ENCODE measurements at places on chromosomes 4 and X.
A peak's percentile ranks its signal among the peaks of the same experiment; 100 is the strongest.

GRCh38 chrX:132986556-132986955, 28.1 kb upstream of the HS6ST2 start:
- no peak for DNase-seq

DNA sequence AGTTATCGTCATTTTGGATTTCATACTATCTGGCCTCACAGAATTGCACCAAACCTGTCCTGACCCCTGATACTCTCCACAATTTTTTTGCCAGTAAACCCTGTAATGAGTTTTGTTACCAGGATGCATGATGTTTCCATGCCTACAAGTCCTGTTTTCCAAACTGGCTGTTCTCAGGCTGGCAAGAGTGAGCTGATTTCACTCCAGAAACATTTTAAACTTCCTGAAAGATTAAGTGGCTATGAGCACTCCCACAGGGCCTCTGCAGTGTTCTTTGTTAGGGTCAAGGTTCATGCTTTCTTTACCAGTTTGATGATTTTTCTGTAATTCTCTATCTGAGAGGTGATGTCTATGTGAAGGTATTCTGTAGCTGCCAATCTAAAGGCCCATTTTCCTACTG, 31.7 kb upstream of the PDLIM3 start:
- no peak for DNase-seq

GRCh38 chr4:19074036-19074435, 1052.5 kb upstream of the LCORL start:
- no peak for DNase-seq

- no peak for DNase-seq
Measured at GRCh38 chr4:182877326-182877883, 39.8 kb downstream of the DCTD start.

GRCh38 chr4:212438-213188, 88.3 kb downstream of the ZNF718 start:
- no peak for DNase-seq

DNA sequence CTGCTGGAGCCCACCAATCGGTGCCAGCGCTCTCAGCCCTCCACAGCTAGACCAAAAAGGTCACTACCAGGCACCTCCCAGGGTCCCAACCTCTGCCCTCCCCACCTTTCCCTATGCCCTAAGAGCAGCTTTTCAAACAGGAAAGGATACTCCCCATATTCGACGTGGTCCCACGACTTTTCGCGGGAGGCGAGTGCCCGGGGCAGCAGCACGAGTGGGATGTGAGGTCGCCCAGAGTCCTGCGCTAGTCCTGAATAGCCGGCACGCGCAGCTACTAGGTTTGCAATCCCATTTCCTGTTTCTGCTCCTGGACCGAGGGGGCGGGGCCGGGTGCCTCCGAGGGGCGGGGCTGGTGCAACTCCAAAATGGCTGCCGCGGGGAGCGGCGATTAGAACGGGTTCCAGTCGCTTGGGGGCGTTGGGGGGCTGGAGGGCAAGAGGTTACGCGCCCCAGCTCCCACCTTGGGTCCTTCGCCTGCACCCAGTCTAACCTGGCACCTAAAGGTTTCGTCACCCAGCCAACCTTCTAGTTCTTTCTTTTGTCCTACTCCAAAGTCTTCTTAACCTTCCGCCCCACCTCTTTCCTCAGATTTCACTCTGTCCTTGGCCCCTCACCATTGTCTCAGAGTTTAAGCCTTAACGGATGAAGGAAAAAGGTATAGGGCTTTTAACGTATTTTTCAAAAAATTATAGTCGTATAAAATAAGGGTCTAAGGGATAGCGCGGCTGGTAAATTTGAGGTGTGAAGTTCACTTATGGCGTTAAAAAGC, 85.0 kb upstream of the TENT5D start:
- DNase-seq = peak; percentile 23

- DNase-seq = peak; percentile 68
Measured at GRCh38 chrX:37349221-37350033, at the start of gene PRRG1. Gene PRRG1, plus strand, starts transcription at chrX:37349364. Its CDS starts 56,886 bp downstream, at chrX:37406250.

- peak; percentile 29 for DNase-seq
Measured at GRCh38 chr4:138832563-138832962, 183.0 kb upstream of the NOCT start.

GRCh38 chr4:143356493-143356892, 19.8 kb downstream of the GAB1 start:
- DNase-seq = no peak

DNA sequence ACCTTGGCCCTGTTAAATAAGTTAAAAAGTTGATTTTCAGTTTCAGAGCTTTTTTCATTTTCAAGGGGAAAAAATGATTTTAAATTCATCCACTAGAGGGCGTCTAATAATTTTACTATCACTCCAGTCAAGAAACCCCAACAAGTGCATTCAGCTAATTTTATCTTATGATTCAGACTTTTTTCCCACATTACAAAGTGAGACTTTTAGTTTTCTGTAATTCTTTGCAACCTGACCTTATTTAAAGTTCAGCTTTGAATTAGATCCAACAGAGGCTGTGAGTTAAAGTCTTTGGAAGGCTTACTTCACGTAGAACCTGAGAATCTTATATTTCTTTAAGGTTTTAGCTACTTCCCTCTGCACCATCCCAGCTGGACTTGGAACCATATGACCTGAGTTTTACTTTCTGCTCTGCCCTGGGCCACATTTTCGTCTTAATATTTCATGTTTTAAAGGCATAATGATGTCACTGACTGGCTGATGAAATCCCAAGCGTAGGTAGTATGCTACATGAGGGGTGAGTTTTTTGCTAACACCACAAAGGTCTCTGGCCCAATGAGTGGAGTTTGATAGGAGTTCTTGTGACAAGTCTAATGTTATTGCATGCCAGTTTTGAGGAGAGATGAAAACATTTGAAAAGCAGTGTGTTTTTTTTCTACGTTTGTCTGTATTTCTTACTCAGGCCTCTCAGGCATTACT, 7.2 kb downstream of the GNRHR start:
- DNase-seq = peak; percentile 2

DNA sequence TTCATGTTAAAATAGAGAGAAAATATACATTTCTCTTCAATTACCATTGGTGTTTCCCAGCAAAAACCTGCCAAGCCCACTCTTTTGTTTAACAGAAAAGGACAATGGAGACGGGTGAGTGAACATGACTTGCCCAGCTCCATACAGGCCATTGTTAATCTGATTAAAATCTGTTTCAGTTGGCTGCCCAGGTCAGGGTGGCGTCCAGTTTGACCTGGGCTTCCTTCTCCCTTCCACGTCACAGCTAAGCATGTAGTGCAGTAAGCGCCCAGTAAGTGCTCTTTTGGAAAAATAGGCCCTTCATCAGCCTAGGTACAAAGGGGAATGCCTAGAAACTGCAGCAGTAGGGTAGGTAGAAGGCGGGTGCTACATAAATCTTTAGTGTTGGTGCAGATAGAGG, 1.5 kb upstream of the PORCN start:
- no peak for DNase-seq

DNA sequence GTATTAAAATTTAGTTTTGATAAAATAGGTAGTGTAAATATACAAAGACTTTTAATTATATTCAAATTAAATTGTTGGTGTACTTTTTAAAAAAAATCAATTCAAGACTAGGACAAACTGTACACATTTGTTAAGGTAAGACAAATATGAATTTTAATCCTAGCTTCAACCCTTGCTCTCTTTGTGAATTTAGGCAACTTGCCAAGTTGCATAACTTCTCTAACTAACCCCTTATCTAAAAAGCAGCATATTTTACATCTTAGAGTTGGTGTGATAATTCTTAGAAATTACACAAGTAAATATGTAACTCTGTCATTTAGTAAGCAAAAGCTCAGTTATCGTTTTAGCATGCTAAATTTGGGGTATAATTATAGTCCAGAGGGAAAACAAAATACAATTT, 78.1 kb upstream of the FSTL5 start:
- no peak for DNase-seq

DNA sequence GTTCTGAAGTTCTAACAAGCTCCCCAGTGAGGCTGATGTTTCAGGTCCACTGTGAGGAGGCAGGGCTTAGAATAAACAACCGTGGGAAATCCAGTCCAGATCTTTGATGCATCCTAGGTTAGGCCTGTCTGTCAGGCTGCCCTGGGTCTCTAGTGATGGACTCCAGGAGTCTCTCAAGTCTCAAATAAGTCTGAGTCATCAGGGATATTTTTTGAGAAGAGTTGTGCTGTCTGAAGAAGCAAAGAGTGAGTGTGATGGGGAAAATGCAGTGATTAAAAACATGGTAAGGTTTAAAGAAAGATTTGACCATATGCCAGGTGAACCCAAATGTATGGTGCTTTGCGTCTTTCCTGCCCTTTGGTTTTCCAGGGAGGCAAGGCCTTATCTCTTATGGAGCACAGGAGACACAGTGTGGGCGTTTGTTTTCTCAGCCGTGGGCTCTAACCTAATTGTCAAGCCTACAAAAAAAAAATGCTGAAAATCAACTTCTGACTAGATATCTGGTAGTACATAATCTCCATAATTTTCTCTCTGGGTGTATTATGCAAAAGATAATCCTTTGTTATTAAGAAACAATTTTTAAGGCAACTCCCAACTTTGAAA, 100.7 kb downstream of the PTTG2 start:
- no peak for DNase-seq

DNA sequence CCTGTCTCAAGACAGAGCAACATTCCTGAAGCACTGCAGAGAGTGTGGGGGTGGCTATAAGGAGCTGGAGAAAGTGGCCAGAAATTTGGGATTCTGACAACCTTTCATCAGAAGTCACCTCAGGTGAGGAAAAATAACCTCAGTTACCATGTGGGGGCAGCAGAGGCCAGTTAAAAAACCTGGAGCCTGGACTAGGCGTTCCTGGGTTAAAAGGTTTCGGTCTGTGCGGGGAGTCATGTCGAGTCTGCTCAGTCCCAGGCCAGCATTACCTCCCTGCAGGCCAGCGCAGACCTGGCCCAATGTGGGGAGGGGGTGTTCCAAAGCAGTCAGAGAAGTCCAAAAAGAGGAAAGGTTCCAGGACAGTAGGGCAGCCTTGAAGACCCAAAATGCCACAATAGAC, 10.9 kb upstream of the NALF2 start:
- DNase-seq = no peak

- DNase-seq = no peak
Measured at GRCh38 chr4:80086296-80086695, 13.3 kb upstream of the ANTXR2 start.

DNA sequence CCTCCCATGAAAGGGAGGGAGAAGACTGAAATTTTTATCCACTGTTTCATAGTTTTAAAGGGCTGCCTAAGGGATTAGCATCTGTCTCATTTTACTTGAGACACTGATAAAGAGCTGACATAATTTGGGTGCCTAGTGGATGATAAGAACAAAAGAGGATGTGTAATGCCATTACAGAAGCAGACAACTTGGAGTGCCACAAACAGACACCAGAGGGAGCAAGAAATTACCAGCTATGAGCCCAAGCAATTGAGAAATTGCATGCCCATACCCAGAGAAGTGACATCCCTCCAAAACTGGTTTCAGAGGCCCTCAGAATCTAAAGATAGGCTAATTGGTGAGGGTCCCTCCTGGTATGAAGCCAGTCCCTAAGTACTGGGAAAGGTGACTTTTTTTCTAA, 38.5 kb upstream of the POU3F4 start:
- DNase-seq = peak; percentile 15

- DNase-seq = no peak
Measured at GRCh38 chr4:17721496-17722355, 59.7 kb downstream of the FAM184B start.

GRCh38 chr4:74228691-74229640, 71.0 kb downstream of the MTHFD2L start:
- peak; percentile 78 for DNase-seq

- DNase-seq = peak; percentile 77
Measured at GRCh38 chr4:83556816-83557215, 20.9 kb downstream of the GPAT3 start.

- DNase-seq = peak; percentile 9
Measured at GRCh38 chr4:112951362-112952312, 97.8 kb upstream of the ANK2 start.

DNA sequence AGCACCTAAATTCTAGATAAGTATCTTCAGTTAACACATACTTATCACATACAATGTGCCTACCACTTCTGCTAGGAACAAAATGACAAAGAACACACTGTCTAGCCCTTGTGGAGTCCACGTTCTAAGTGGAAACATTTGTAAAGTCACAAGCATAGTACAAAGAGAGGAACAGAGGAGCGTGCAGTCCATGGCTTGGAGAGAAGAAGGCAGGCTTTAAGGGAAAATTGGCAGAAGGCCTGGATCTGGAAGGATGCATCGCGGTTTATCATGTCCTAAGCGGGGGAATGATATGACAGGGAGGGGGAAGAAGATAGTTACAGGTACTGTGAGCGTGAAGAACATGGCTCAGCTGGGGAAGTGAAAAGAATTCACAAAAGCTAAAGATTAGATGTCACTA, 218.0 kb downstream of the PRDM5 start:
- no peak for DNase-seq

GRCh38 chrX:135651647-135652295, 61.7 kb upstream of the CT45A1 start:
- no peak for DNase-seq

GRCh38 chr4:86233681-86234080, 126.2 kb downstream of the MAPK10 start:
- no peak for DNase-seq

DNA sequence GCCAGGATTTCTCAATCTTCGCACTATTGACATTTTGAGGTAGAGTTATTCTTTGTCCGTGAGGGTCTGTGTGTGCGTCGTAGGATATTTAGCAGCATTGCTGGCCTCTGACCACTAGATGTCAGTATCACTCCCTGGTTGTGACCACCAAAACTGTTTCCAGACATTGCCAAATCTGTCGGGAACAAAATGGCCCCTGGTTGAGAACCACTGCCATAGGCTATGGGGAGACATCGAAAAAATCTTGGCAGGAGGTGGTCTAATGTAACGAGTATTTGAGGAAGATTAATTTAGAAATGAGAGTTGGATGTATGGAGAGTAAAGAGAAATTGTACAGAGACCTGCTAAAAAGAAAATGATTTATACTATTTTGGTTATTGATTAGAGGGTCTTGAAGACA, 108.4 kb downstream of the DOCK11 start:
- peak; percentile 43 for DNase-seq

DNA sequence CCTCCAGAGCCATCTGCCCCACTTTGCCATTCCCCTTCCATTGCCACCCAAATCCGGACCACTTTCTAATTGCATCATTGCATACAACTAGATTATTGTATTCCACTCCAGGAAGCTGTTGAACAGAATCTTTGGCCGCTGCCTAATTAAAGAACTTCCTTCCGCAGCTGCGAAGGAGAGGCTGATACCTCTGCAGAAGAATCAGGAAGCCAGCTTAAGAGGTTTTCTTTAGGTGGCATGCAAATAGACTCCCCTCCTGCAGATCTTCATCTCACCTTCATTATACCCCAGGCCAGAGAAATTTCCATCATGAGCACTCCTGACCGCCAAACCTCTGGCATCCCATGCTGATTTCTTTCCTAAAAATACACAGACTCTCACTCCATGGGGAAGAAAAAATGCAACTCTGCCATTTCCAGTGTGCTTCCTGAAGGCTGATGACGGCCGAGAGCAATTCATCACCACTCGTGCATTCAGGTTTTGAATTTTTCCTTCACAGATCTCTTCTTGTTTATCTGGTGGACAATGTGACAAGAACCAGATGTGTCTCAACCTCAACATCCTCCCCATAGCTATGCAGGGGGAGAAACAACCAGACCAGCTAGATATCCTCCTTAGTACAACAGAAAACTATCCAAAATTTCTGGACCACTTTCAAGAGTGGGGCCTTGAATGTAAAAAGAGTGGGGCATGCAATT, 31.2 kb downstream of the LGI2 start:
- peak; percentile 36 for DNase-seq

- no peak for DNase-seq
Measured at GRCh38 chr4:147994491-147995385, 262.9 kb downstream of the ARHGAP10 start.

All from inflammatory macrophage (primary cell).